Stimulated activated CD8-positive, alpha-beta memory T cell treated with anti-CD3 and anti-CD28 coated beads, Interleukin-7, amount 100 ng/mL, for 1 hour (primary cell): ENCODE measurements at places on chromosomes 2 and 18.

DNA sequence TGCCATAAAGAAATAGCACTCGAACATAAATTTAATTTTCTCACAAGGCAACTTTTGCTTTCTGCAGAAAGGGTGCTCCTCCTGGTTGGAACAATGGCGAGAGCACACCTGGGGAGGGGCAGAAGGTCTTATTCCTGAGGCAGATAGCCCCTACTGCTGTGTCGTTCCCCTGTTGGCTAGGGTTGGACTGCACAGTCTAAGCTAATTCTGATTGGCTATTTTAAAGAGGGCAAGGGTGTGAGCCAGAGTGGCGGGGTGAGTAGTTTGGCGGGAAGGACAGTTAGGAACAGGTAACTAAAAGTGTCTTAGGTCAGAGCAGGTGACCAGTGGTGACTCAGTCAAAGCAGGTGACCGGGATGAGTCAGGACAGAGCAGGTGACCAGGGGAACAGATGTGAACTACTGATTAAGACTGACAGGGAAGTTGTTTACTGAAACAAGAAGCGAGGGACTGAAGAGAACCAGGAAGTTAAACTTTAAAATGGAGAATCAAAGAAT is 49.7 kb upstream of the AGAP1 start:
- DNase-seq, result no peak

DNA sequence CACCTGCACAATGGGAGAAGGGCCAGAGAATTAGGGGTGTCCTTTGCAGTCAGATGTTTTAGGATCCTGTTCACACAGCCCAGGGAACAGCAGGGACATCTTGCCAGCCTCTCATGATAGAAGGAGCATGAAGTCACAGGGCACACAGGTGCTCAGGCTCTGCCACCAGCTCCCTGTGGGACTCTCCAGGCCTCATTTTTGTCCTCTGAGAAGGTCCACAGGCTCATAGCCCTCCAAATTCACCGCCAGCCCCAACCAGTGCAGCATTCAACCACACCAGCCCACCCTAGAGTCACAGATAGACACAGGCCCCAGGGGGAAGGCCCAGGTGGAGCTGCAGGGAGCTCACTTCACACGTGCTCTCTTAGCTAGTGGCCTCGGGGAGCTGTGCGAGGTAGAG is 391.7 kb downstream of the TNS1 start:
- DNase-seq, result no peak

DNA sequence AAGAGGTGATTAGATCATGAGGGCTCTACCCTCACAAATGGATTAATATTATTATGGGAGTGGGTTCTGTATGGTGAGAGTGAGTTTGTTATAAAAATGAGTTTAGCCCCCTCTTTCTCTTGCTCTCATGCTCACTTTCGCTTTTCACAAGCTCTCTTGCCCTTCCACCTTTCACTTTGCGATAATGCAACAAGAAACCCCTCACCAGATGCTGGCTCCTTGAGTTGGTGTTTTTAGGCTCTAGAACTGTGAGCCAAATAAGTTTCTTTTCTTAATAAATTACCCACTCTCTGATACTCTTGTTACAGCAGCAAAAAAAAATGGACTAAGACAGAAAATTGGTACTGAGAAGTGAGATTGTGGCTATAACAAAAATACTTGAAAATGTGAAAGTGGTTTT is 106.5 kb downstream of the EHBP1 start:
- no peak for DNase-seq

DNA sequence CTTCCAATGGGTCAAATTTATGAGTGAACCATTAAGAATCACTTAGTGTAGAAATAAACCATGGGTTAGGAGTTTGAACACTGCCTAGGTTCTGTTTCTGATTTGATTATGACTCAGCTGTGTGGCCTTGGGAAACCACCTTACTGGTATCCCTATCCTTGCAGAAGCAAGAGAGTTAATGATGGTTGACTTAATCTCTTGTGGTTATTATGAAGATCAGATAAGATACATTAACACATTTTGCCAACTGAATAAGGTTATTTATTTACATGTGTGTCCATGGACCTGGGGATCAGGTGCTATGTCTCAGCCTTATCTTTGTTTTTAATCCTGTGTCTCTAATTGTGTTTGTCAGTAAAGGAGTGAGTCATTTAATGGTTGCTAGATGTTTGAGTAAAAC is 5.4 kb upstream of the KCNJ13 start:
- DNase-seq, result no peak

DNA sequence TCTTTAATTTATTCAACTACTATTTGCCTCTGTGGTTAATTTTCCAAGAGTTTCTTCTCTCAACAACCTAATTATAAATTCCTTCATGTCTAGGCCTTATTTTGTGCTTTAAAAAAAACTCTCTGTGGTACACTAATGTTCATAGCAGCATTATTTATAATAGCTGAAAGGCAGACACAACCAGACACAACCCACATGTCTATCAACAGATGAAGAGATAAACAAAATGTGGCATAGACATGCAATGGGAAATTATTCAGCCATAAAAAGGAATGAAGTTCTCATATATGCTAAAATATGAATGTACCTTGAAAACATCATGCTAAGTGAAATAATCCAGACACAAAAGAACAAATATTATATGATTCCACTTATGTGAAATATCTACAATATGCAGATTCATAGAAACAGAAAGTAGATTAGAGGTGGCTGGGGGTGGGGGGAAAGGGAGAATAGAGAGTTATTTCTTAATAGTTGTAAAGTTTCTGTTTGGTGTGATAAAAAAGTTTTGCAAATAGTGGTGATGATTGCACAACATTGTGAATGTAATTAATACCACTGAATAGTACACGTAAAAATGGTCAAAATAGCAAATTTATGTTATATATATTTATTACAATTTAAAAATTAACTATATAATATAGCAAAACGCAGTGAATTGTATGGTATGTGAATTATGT is 28.1 kb upstream of the RASGRP3 start:
- no peak for DNase-seq

DNA sequence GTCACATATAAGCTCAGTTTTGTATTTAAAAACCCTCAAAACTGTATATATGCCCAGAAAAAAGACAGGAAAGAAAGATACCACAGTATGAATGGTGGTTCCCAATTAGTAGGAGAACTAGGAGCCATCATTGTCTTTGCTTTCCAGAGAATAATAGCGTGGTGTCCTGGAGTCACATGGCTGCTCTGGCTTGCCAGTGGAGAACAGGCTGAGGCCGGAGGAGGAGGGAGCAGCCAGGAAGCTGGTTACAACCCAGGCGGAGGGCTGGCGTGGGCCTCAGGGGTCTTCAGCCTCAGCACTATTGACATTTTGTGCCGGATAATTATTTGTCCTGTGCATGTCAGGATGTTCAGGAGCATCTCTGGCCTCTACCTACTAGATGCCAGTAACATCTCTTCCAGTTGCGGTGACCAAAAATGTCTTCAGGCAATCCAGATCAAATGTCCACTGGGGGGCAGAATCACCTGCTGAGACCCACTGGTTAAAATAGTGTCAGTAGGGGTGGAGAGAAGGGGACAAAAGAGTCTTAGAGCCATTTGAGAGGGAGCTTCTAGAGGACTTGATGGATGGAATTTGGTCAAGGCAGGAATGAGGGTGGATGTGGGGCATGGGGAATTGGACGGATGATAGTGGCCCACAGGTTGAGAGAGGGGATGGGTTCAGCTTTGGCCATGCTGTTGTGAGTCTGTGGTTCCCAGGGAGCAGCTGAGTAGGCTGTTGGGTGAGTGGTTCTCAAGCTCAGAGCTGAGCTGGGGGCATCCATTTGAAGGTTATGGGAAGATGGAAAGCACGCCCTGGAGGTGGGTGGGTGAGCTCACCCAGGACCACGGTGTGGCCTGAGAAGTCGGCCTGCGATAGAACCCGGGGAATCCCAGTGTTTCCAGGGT is 144.9 kb downstream of the AGAP1 start:
- no peak for DNase-seq

GRCh38 chr2:230908092-230908594 is 16.9 kb downstream of the GPR55 start:
- DNase-seq, result no peak

DNA sequence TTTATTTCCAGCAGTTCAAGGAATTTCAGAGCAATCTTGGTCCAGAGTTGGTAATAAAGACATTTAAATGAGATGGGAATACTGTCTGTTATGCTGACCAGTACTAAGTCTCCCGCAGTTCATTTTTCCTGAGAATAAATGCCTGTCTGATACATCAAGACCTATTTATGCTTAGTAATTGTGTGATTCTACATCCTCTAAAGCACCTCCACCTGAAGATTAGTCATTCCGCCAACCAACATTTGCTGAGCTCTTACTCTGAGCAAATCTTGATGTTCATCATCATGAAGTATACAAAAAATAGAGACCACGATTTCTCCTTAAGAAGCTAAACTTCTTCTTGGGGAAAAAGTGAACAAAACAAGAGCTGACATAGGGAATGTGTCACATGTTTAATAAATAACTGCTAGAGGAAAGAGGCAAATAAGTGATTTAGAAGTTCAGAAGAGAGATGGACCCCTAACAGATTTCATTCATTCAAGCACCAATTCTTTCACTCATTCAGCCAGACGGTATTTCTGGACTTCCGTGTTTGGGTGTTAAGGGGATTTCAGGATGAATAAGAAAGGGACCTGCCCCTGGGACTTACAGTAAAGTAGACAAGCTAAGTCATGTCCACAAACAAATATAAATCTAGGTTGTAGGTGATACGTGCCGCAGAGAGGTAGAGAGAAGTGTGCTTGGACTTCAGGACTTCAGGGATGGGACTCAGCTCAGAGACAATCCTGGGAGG is 34.2 kb upstream of the PPP4R1 start:
- DNase-seq, result no peak

GRCh38 chr2:201779901-201780673 is 646 bp downstream of the ALS2 start:
- no peak for DNase-seq

DNA sequence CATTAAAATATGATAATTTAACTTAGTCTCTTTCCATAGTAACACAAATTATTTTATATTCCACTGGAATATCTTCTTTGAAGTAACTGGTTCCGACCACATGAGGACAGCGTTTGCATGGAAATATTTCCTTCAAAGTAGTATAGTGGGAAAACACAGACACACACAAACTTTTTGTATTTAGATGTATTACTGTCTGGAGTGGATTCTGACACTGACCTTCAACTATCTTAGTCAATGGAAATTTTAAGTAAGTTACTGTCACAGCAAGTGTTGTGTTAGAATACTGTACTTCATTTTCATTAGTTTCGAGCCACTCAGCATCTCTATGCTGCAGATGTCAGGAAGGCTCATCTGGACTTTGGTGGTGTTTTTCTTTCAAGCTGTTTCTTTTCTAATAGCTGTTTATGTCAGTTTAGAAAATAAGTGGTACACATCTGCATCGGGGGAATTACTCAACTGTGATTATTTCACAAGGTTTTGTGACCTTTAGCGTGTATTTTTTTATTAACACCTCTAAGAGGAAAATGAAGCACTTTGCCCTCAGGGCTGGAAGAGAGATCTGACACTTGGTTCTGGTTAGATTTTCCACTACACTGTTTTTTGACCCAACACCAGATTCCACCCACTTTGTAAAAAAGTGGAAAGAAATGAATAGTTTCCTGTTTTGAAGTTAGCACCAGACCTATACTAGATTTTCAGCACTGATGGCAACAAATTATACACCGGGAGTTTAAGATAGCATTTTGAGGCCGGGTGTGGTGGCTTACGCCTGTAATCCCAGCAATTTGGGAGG is 18.9 kb upstream of the THOC1 start:
- no peak for DNase-seq

GRCh38 chr2:238942080-238942725 is 94.3 kb downstream of the TWIST2 start:
- DNase-seq, result no peak

DNA sequence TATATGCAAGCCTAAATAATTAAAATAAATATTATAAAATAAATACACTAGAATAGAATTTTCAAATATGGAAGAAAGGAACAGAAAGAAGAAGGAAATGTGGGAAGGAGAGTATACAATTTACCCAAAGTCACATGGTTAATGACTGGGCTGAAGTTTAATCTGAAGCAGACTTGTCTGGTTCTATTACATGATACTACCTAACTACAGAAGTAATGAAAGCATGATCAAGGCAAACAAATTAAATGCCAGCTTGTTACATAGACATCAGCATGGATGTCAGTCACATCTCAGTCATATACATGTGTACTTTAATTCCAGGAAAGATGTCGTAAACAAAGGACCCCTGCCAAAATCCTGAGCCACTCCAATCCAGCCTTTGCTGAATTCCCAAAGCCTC is 1060.8 kb downstream of the CNTNAP5 start:
- no peak for DNase-seq

DNA sequence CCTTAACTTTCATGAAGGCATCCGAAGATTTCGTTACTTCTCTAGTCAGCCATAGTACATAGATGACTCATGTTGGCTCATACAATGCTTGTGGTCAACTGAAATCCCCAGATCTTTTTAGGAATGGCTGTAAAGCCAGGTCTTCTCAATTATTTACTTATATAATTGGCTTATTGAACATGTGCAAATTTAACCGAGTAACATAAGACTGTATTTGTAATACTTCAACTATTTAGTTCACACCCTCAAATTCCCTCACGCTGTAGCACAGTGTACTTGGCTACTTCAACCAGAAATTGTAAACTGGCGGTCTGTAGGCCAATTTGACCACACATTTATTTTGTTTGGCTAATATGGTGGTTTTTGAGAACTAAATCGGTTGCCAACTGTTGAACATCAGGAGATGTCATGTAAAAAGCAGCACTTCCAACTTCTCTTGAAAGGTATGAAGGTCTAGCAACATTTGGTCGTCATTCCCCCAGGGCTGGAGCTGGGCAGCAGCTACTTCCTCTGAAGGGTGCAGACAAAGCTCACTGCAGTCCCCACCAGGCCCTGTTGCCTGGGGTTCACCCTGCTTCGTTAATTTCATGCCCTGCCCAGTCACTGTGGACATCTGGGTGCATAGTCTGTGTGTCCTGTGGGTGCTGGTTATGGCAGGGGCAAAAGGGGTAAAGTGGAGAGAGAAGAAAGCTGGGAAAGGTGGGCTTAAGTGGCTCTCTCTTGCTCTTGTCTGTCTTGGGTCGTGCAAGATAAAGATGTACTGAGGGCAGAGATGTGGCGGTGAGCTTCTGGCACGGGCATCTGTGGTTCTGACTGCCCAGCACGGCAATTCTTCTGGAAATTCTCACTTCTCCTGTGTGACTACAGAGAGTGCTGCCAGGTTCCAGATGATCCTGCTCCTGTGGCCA is 3.2 kb upstream of the SH3RF3 start:
- no peak for DNase-seq

- no peak for DNase-seq
Observed at GRCh38 chr18:33923980-33924379, 300.7 kb downstream of the NOL4 start.
